ENCODE measurements at places on chromosomes 16 and 17.

DNA sequence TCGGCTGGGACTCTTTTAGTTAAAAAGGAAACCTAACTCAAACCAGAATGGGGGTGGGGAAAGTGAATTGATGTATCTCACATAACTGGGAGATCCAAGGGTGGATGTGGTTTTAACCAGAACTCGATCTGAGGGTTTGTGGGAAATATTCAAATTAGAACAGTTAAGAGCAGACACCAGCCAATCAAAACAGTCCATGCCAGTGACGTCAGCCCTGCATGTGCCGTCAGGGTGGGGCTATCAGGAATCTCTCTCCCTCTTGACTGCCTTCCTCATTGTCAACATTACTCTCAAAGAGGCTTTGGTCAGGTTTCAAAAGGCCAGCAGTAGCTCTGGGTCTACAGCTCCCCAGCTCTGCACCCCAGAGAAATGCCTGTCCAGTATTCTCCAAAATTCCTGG lies 94.2 kb upstream of the HSBP1 start:
- DNase-seq, result no peak

DNA sequence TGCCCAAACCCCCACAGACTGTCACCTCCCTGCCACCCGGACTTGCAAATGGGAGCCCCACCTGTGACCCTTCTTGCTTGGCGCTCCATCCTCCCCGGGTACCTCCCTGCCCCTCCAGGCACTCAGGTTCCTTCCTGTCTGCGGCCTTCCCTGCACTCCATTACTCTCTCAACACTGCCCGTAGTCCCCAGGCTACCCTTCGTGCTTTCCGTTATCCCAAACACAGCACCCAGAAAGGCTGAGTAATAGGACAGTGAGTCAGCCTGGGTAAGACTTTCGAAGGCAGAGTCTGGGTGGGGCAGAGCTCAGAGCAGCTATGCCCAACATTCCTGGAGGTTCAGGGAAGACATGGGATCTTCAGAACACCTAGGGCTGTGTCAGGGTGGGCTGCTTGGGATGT lies 16.6 kb upstream of the C16orf74 start:
- DNase-seq, result no peak

DNA sequence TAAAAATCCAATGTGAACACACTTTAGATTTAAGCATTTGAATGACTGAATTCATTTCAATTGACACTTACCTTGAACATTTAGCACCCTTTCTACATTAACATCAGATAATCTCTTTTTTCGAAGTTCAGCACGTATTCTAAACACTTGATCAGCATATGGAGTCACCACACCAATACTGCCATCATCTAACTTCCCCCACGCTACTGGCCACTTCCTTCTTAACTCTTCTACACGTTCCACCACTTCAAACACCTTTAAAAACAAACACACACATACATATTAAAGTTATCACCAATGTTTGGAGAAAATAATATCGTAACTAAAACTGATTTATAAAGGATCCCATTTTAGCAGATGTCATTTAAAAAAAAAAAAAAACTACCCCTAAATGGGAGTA lies 93.5 kb downstream of the CACNG1 start:
- no peak for DNase-seq

DNA sequence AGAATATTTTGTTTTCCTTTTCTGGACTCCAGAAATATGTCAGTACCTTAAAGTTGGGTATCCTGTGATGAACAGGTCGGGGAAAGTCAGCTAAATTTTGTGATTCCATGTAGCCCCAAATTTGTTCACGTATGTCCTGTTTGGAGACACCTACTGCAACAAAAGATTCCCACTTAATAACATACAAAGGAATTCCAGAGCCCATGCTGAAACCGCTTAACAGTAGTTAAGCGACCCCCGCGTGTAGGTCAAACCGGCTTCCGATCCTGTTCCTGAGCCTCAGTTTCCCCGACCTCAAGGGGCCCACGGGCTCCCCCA lies 477 bp downstream of the MTHFSD start:
- no peak for DNase-seq

DNA sequence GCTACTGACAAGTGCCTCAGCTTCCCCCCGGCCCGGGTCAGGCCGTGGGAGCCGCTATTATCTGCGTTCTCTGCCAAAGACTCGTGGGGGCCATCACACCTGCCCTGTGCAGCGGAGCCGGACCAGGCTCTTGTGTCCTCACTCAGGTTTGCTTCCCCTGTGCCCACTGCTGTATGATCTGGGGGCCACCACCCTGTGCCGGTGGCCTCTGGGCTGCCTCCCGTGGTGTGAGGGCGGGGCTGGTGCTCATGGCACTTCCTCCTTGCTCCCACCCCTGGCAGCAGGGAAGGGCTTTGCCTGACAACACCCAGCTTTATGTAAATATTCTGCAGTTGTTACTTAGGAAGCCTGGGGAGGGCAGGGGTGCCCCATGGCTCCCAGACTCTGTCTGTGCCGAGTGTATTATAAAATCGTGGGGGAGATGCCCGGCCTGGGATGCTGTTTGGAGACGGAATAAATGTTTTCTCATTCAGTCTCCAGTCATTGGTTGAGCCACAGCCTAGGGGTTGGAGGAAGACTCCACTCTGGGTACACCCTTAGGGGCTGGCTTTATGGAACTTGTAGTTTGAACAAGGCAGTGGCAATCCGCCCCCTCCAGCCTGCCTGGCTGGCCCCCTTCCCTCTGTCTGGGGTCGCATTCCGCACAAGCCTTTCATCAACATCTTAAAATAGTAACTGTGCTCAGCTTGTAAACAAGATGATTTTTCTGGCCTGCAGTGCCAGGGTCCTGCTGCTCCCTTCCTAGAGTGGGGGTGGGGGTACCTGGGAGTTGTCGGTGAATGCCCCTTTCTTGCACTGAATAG lies 4.1 kb downstream of the SYNGR2 start:
- DNase-seq, result no peak

- peak; percentile 36 for DNase-seq
Measured at GRCh38 chr17:78356101-78356713, 3.7 kb downstream of the SOCS3 start.

DNA sequence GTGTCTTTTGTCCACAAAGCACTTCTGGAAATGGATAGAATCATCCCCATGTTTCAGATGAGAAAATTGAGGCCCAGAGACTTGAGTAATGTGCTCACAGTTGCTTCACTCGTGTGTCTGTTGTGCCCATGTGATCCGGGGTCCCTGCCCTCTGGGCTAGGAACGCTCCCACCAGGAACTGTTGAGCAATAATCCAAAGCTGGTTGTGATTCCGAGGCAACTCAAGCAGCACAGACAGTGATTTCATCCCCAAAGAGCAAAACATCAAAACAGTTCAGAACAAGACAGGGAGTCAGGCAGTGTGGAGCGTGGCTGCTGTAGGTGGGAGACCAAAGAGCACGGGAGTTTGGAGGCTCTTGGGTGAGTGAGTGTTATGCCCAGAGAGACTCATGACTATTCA lies 205.0 kb upstream of the ASIC2 start:
- no peak for DNase-seq

GRCh38 chr16:49093939-49094338 lies 187.7 kb downstream of the CBLN1 start:
- DNase-seq, result no peak

DNA sequence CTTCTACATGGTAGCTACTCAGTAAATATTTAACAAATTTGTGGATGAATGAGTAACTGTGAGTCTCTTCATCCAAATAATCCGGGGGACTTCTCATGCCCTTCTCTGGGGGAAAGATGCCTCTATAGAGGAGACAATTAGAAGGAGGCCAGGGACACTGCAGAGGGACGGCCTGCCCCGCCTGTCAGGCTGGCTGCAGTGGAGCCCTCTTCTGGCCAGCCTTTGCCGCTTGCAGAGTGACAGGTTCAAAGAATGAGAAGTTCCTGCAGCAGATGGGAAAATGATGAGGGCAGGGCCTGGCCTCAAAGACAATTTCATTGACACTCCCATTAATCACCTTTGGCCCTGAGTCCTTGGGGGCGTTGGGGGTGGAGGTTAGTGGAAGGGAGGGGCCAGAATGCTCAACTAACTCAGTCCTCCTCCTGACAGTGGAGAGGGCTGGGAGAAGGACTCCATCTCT lies 339.0 kb downstream of the MAF start:
- peak; percentile 8 for DNase-seq

DNA sequence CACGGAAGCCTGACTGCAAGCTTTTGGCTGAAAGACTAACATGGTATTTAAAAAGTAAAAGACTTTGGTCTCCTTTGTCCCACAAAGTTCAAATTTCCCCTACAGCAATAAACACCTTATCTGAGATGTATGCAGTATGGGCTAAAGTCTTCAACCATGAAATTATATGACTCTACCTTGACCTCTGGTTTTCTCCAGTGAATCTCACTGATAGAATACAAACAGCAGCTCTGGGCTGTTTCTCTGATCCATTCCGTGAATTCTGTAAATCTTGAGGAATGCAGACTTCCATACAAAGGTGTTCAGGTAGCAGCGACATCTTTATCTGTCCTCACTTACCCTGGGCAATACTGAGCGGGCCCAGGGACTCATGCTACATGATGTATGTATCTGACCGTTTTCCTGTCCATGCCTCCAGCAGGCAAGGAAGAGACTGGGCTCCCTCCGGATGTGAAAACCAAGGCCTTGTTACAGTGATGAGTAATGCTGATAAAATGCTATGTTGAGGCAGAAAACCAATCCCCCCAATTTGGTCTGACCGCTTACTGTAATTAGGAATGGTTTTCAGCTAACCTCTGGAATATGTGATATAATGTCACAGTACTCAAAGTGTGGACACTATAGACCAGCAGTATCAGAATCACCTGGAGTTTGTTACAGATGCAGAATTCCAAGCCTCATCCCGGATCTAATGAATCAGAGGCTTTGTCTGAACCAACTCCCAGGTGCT lies 589.8 kb downstream of the HS3ST4 start:
- DNase-seq, result no peak

DNA sequence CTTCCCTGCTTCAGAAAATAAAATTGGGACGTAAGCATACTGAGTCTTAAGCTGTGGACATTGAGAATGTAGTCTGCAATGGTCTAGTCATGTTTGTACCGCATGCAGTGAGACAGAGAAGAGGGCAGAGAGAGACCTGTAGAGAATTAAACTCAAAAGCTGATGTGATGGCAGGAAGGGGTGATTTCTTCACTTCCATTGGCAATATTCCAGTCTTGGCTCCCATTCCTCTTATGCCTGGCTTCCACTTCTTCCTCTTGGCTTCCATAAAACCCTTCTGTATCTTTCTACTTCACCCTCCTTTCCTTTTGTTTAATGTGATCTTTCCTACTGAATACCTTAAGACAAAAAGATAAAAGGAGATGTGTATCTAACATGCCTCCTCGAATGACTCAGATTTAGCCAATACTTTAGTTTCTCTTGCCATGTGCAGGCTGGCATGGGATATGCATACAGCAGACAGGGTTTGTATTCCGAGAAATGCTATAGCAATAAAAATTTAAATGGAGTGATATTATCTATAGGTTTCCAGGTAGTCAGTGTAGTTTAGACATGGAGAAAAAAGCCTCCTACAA lies 423.1 kb upstream of the DYNLRB2 start:
- no peak for DNase-seq

GRCh38 chr16:73485880-73486279 lies 438.0 kb upstream of the ZFHX3 start:
- no peak for DNase-seq

GRCh38 chr16:52976539-52977167 lies 76.0 kb downstream of the CHD9NB start:
- DNase-seq, result no peak

- no peak for DNase-seq
Measured at GRCh38 chr17:47806913-47807255, 14.7 kb downstream of the OSBPL7 start.

- peak; percentile 72 for DNase-seq
Measured at GRCh38 chr17:50363217-50364060, 9.5 kb downstream of the MRPL27 start.

DNA sequence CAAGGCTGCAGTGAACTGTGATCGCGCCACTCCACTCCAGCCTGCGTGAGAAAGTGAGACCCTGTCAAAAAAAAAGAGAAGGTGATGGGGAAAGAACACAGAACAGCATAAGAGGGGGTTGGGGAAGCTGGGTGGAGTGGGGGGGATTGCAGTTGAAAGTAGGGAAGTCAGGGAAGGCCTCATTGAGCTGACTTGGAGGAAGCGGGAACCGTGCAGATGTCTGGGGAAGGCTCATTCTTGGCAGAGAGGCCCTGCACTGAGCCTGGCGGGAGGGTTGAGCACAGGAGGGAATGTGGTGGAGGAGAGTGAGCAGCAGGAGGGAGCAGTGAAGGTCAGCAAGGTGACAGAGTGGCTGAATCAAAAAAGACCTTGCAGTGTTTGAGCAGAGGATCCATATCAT lies 26.9 kb downstream of the IL4R start:
- DNase-seq, result no peak

DNA sequence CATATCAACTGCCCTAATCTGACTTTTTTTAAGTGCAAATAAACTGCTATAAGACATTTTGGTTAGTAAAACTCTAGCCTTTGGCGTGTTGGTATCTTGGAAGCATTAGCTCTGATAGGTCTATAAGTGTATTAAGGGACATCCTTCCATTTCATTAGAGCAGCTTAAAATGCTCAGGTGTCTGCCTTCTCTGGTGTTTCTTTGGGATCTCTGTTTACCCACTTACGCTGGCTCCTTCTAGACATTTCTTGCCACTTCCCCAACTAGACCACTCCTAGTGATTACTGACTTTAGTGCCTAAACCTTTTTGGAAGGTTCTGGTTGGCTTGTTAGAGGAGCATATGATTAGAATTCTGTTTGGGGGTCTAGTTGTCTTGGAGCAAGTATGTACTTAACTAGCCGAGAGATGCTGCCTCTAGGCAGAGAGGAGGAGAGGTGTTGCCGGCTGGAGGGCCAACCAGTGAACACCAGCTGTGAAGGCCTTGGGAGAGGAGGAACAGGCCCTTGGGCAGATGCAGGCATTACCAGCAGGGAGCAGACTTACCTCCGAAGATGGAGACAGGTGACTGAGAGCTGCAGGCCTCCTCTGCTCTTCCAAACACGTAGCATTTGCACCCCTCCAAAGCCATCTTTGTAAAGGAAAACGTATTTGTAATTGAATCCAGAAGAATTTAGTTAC lies 15.2 kb upstream of the CLEC18C start:
- no peak for DNase-seq

- DNase-seq, result no peak
Measured at GRCh38 chr16:51156807-51157200, 5.7 kb upstream of the SALL1 start.

- DNase-seq, result no peak
Measured at GRCh38 chr16:58088091-58088490, 41.1 kb downstream of the CFAP20 start.

All from hypothalamus (tissue), 51 donors.